NCI-H1105 (cell line): ENCODE measurements at places on chromosomes 1 and 21.

DNA sequence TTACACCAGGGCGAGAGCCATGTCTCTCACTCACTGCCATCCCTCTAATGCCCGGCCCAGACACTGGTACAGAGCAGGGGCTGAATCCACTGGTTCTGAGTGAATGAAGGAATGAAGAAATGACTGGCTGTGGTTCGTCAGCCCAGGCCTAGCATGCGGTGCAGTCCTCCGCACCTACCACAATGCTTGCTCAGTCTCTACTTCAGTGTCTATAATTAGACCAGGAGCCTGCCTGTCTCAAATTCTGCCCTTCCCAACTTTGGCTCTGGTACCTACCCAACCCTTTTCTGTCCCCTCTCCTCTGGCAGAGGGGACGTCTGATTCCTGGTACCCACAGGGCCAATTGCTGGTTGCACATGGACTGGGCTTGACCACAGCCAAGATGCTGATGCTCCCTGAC, 118.2 kb upstream of the GRIK3 start:
- no peak for DNase-seq

- no peak for DNase-seq
Observed at GRCh38 chr1:166956057-166956850, 19.1 kb downstream of the ILDR2 start.

DNA sequence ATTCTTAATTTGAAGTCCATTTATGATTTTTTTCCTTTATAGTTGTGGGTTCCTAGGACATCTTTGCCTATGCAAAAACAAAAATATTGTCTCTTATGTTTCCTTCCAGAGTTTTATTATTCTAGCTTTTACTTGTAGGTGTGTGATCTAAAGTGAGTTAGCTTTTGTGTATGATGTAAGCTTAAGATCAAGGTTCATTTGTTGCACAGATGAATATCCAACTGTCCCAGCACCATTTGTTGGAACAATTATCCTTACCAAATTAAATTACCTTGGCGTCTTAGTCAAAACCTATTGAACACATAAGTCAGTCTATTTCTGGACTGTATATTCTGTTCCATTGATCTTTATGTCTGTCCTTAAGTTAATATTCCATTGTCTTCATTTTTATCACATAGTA, 337.6 kb downstream of the ZP4 start:
- DNase-seq, result no peak

DNA sequence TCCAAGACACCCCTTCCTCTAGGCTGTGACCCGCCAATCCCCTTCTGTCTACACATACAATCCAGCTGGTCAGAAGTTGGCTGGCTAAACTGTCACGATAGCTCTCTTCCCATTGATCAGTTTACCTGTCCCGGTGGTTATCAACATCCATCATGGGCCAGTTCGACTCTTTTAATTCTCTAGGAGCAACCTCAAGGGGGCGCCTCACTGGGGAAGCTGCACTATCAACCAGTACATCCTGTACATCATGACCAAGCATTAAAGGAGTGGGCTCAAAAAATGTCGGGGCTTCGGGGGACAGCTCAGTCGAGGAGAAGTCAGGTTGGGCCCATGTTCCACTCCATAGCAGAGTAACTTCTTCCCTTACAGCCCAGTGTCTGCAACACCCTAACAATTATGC, 53.2 kb upstream of the B3GALNT2 start:
- no peak for DNase-seq

DNA sequence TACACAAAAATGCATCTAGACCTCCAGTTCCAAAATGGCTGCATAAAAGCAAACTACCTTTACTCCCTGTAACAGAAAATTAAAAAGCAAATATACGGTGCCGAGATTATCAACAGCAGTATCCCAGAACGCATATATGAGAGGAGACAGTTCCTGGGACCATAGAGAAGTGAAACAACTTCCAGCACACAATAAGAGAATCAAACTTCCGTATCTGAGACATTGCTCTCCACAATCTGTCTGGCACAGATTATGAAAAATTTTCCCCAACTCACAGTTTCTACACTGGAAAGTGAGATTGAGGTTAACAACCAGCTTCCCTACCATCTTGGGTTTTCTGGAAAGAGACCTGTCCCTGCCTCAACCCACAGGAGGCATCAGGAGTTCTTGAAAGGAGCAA, 47.2 kb upstream of the ST6GALNAC3 start:
- no peak for DNase-seq

DNA sequence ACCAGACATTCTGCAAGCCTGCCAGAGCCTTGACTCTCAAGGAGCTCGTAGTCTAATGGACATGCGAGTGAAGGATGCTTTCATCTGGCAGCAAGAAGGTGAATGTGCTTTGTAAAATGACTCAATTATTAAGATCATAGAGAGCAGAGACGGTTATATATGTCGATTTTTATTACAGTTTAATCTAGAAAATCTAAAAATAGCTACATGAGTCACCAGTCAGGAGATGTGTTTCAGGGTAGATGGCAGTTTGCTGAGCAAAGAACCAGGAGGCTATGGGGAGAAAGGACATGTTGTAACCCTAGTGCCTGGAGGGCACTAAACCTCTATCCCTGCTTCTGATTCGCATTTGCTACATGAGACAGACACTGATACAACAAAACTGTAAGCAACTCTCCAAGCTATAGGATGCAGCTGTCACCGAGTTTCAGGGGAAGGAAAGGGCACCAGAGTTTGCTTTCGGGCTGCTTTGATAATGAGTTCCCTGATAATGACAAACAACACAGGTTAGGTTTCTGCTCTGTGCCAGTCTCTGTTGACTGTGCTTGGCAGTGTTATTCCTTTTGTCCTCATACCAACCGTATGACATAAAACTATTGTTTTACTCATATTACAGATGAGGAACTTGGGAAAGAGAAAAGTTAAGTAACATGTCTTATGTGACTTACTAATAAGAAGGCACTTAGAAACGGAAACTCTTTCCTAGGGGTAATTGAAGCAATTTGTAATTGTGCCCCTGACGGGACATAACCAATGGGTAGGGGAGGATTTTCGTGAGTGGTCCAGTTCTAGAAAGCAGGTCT, 43.2 kb downstream of the C1orf198 start:
- no peak for DNase-seq
